ENCODE measurements at places on chromosomes 4 and X.
A peak's percentile ranks its signal among the peaks of the same experiment; 100 is the strongest.

- DNase-seq, result no peak
Observed at GRCh38 chr4:183921335-183921734, 16.2 kb downstream of the STOX2 start.

GRCh38 chr4:177986236-177986635 is 544.0 kb upstream of the AGA start:
- DNase-seq, result no peak

DNA sequence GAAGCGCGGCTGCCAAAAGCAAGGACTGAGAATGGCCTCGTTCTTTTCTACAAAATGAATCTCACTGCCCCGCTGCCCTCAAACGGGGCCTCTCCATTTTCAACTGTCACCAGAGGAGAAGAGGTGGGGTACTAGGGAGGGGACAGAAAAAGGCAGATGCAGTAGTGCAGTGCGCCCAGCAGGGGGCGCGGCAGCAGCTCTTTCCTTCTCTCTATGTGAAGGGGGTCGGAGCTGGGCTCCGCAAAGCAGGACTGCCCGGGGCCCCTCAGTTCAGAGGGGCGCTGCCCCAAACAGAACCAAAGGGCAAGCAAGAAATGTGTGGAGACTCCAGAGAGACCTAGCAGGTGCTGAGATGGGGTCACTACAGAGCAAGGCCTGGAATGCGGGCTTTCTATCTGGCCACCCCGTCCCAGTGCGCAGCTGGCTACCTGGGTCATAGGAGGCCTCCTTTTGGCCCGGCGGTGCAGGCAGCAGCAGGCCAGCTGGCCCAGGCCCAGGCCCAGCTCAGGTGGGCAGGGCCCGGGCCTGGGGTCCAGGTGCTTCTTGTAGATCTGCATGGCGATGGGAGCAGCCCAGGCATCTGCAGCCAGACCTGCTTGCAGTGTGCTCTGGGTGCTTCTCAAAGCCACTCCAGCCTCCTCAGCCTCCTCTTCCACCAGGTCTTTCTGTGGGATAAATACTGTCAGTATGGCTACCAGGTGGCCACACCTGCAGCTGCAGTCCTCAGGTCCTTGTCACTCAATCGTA is 5.9 kb downstream of the IRAK1 start:
- DNase-seq, result no peak

- no peak for DNase-seq
Observed at GRCh38 chrX:87167841-87168240, 349.8 kb upstream of the KLHL4 start.

- DNase-seq, result no peak
Observed at GRCh38 chr4:174856926-174857800, 28.1 kb upstream of the GLRA3 start.

DNA sequence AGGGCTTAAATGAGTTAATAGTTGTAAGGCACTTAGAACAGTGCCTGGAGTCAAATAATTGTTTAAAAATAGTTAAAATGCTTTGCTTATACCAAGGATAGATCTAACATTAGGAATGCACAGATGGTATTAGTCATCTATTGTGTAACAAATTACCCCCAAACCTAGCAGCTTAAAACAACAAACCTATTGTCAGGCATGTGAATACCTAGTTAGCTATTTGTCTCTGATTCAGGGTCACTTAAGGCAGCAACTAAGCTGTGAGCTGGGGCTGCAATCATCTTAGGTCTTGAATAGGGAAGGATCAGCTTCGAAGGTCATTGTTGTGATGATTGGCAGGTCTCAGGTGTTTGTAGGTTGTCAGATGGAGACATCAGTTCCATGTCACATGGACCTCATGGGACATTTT is 42.4 kb upstream of the AGA start:
- peak; percentile 70 for DNase-seq

Measured in foreskin melanocyte (primary cell).